Ovary (tissue), 10 donors: ENCODE measurements at places on chromosomes 16 and 17. TPM values are rescaled to one million over a fixed set of nuclear protein-coding genes. Genes with fewer than 3 reads are reported as not detected.

DNA sequence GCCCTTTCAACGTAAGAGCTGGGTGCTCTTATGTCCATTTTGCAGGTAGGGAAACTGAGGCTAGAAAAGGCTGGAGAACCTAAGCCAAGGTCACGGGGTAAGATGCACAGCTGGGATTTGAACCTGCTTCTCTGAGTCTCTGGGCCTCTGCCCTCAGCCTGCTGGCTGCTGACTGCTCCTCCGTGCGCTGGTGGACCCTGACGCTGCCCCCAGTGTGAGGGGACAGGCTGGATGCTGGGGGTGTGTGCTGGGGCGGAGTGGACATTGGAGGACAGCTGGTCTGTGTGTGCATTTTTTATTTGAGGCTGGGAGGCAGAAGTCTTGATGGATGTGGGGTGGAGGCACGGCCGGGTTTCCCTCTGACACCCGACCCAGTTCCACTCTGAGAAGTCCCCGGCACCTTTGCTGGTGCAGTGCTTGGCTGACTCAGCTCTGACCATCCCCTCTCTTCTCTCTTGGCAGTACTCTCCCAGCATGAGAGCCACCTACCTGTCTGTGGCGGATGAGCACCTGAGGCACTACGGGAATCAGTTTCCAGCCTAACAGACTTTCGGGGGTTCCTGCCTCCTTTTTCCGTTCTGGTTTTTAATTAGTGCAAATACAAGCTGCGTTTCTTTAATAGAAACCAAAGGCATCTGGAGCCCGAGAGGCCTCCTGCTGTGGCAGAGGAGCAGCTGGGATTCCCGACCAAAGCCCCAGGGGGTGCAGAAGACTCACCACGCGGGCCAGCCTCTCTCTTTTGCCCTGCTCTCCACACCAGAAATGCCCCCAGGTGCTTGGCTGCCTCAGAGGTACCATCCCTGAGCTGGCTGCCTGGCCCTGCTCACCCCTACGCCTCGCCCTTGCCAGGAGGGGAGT is 14.1 kb upstream of the DNAI2 start:
- H3K27ac ChIP-seq: no peak overlapping the region
- no peaks in the 10 kb centered on the region for H3K4me1 ChIP-seq
- no peaks in the 10 kb centered on the region for H3K27me3 ChIP-seq
- H3K36me3 ChIP-seq: no peaks in the 10 kb centered on the region
- no peak overlapping the region for H3K4me3 ChIP-seq
- DNase-seq: no peak

Gene ZP2
- total RNA-seq: not detected

Gene ZNF287
- 10.4 TPM for total RNA-seq

DNA sequence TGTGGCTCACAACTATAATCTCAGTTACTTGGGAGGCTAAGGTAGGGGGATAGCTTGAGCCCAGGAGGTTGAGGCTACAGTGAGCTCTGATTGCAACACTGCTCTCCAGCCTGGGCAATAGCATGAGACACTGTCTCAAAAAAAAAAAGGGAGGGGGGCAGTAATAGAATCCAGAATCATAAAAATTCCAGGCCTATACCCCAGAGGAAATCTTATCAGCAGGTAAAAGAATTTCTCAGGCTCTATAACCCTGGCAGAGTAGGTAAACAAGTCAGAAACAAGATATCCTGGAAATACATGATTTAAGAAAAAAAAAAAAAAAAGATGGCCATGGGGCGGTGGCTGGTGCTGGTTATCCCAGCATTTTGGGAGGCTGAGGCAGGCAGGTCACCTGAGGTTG is 12.9 kb downstream of the SPAG9 start:
- no peaks in the 10 kb centered on the region for H3K36me3 ChIP-seq
- no peaks in the 10 kb centered on the region for H3K27me3 ChIP-seq
- DNase-seq: no peak
- H3K4me3 ChIP-seq: no peak overlapping the region
- H3K4me1 ChIP-seq: peaks cover 6% of the 10 kb centered on the region

DNA sequence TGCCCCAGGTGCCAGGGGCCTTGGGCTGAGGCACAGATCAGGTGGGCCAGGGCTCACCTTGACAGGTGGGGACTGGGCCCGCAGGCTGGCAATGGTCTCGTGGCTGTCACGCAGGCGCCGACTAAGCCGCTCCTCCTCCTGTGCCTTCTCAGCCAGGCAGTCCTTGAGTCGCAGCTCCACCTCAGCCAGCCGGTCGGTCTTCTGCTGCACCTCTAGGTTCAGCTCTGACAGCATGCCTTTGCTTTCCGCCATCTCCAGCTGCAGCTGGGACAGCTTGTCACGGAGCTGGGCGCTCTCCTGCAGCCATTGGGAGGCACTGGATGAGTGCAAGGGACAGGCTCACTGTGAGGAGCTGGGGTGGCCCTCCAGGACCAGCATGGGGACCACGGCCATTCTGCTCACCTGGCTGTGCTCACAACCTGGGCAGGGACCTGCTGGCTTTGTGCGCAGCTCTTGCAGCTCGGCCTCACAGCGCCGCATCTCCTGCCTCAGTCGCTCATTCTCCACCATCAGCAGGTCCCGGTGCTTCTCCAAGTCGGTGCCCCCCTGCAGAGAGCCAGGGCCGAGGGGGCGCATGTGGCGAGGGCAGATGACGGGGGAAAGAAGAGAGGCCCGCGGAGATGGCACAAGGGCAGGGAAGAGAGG is 31.0 kb downstream of the KIFC3 start:
- no peaks in the 10 kb centered on the region for H3K27me3 ChIP-seq
- H3K4me1 ChIP-seq: no peaks in the 10 kb centered on the region
- H3K27ac ChIP-seq: no peak overlapping the region
- H3K36me3 ChIP-seq: no peaks in the 10 kb centered on the region
- H3K4me3 ChIP-seq: no peak overlapping the region
- no peak for DNase-seq
